ENCODE measurements at places on chromosomes 5 and 9.
A peak's percentile ranks its signal among the peaks of the same experiment; 100 is the strongest.

GRCh38 chr9:128877852-128878251 is 3.9 kb downstream of the KYAT1 start:
- no peak for DNase-seq

- DNase-seq: peak; percentile 83
These were observed 62.5 kb upstream of the ITGA1 start for GRCh38 chr5:52725065-52725746.

- DNase-seq: no peak
These were observed 598.8 kb upstream of the BRINP1 start for GRCh38 chr9:119967867-119968535.

- no peak for DNase-seq
These were observed 4.1 kb downstream of the FAM78A start for GRCh38 chr9:131272212-131272611.

DNA sequence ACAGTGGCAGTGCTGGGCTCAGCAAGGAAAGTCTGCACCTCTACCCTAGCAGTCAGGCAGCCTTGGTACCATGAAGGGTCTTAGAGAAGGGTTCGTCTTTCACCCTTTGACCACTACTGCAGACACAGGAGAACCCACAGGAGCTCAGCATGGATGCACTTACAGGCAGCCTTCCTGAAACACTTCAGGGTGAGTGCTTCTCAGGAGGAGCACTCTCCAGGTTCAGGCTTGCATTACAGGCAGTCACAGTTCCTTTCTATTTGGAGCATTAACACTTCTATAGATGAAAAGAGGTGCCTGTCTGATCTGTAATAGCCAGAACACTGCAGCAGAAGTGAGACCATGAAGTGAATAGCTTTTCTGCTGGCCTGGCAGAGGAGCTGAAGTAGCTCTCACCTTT is 8.7 kb upstream of the CYLC2 start:
- no peak for DNase-seq

DNA sequence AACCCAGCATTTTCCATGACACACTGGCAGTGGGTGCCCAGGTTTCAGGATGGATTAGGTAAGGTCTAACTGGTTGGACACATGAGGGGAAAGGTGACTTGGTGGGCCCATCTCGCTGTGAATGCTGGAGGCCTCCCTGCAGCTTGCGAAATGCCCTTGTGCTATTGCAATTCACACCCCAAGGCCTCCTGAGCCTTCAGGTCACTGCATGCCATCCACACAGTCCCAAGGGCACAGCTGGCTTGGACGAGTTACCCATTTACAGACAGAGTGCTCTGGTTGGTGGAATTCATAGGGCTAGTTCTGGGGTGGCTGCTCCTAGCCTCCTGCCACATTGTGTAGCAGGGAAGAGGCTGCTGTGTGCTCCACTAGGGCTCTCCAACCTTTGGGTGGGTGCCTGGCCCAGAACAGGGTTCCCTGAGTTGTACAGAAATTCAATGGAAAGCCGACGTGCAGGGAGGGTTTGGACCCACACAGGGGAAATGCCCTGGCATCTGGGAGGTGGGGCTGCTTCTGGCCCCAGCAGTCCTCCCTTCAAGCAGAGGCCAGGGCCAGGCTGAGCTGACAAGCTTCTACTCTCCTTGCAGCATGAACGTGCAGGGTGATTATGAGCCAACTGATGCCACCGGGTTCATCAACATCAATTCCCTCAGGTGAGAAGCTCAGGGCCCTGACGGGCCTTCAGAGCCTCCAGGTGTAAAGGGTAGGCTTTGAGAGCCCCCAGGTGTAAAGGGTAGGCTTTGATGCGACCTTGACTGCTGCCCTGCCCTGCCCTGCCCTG is 54.3 kb downstream of the ASS1 start:
- no peak for DNase-seq

DNA sequence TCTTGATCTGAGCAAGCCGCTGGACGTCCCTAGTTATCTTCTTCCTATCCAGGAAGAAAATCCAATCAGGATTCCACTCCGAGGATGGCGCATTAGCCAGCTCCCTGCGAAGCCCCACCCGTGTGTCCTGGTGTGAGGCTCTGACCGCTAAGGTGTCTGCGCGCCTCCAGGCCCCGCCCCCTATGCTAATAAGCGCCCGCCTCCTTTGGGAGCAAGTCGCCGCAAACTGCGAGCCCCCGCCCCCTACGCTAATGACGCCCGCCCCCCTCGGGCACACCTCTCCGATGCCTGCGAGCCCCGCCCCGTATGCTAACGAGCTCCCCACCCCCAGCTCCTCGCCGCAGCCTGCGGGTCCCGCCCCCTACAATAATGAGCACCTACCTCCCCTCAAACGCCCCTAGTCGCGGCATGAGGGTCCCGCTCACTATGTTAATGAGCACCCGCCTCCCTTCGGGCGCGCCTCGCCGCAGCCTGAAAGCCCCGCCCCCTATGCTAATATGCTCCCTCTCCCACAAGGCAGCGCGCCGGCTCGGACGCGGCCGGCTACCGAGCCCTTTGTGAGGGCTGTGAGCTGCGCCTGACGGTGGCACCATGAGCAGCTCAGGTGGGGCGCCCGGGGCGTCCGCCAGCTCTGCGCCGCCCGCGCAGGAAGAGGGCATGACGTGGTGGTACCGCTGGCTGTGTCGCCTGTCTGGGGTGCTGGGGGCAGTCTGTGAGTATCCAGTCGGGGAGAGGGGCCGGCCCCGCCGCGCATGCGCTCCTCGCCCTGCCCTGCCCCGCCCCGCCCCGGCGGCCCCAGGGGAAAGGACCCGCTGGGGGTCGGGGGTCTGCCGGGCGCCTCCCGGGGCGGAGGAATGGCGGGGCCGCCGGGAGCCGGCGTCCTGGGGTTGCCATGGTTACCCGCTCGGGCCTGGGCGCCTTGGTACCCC is at the start of gene CACFD1:
Gene CACFD1, plus strand, starts transcription at position 503 of the 929 bp plus-strand sequence. Its CDS starts 89 bp downstream, at position 592.
- peak; percentile 92 for DNase-seq

DNA sequence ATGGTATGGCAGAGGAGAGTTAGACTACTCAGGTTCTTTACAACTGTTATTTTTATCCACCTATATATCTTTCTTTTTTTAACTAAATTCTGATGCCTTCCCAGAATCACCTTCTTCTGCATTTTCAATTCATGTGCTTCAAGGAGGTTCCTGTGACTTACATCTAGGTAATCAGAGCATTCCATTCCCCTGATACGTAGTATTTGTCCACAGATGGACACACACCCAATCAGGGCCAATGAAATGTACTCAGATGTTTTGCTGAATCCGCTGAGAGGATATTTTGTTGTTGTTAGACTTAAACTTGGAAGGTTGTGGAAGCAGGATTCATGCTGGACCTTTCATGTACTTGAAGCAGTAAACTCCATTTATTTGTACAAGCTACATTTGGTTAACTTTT is 159.4 kb upstream of the FER start:
- no peak for DNase-seq

DNA sequence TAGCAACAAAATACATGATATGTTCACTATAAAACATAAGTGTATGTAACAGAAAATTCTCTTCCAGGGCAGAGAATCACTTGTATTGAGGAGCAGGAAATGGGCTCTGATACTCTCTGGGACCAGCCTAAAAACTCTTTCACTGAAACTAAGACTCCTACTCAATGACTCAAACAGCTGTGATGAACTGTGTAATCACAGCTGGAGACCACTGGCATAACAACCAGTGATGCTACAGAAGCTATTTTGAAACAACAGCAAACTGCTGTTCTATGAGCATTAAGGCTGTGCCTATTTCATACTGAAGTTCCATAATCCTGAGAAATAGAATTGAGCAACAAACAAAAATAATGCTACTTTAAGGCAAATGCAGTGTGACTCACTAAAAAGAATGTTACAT is 594.0 kb downstream of the HINT1 start:
- peak; percentile 15 for DNase-seq

- no peak for DNase-seq
These were observed 630 bp upstream of the BTNL3 start for GRCh38 chr5:180988016-180988415.

Data from iris pigment epithelial cell (primary cell).